ENCODE measurements at places on chromosomes 4 and X.

DNA sequence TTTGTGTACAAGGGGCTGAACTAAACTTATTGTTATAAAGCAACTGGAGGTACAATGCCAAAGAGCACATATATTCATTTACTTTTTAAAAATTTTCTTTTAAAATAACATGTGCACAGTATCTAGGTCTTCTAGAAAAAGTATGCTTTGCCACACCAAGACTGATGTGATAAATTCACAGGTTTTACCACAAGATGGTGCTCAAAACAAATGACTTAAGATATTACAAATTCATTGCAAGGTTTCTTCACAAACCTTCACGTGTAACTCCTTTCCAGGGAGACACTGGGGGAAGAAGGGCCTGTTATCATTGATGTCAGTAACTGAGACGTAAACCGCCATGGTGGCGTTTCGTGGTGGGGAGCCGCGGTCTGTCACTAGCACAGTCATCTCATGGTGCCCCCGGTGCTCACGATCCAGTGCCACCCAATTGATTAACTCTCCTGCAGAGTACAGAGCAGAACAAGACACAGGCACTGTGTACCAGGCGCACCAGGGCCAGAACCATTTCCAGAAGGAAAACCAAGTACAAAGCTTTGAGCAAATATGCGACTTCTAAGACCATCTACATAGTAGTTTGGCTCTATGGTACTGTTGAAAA is 162.2 kb downstream of the DCHS2 start:
- DNase-seq, result no peak

DNA sequence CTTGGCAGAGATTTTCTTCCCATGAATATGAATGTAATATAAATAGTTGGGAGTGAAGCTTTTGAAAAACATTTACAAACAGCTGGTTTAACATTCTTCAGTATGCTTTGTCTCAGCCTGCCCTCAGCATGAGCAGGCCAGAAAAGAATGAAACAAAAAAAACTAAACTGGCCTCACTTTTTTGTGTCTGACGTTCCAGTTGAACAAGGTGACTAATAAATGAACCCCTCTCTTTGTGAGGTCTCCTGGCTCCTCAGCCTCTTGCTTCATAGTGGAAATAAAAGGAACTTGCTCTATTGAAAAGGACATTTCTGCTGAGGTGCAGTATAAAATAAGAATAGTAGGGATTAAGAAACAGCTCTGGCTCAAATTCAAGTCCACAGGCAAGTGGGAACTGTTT is 9.4 kb downstream of the CHST7 start:
- DNase-seq, result no peak

DNA sequence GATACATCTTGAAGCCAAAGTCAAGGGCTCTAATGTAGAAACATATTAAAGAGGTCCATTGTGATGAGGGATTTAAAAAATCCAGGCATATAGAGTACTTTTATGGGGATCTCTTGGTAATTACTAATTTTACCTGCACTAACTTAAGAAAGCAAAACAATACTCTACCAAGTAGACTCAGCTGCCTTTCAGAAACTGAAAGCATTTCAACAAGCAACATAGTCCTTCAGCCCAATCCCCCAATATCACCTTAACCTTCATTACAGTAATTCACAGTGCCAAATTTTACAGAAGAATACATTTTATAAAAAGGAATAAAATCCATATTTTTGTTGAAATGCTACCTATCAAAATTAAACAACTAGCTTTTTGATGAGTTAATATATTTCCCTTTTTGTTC is 422.9 kb downstream of the DTHD1 start:
- DNase-seq, result no peak

GRCh38 chrX:135347381-135348016 is 38.2 kb downstream of the ETDC start:
- DNase-seq, result no peak

DNA sequence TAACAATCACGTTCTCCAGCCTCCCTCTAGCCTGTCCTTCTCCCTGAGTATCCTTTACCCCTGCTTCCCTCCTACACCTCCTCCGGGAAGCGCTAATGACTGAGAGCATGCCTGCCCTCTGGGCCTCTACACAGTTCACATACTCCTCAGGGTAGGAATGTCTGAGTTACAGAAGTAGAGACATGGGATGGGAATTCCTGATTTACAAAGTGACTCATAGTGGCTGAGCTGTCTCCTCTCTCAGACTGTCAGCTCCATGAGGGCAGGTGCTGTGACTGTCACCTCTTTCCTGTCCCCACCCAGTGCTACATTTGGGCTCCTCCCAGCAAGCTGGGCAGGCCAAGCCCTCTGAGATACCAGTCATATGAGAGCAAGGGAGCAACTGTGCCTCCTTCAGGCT is 2.6 kb downstream of the LAS1L start:
- no peak for DNase-seq

DNA sequence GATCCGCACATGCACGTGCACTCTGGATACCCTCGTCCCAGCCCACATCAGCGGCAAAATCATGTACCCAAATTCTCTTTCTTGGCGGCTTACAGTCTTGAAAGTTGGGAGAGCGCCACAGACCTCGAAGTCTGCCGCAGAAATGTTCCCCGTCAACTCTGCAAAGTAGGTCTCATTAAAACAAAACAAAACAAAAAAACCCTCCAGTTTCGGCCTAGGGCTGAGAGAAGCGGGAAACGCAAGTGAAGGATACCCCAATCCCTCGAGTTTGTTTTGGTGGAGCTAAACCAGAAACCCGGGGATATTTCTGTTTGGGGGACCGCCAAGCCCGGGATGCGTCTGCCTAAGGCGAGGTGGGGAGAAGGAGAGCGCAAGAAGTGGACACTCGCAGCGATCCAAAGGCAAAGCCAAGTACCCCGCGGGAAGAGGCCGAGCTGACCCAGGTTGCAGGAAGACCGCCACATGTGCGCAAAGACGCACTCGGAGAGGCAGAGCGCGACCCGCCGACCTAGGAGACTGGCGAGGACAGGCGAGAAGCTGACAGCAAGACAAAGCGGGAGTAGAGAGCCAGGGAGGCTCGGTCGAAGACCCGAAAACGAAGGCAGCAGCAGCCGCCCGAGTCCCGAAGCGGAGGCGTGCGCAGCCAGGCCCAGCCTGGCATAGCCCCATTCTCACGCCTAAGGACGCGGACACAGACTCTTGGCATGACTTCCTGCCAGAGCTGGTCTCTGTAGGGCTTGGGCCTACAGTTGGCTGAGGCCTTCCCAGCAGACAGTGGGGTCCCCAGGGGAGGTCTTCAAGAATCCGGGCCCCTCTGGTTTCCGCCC is 49.6 kb upstream of the BCOR start:
- no peak for DNase-seq

DNA sequence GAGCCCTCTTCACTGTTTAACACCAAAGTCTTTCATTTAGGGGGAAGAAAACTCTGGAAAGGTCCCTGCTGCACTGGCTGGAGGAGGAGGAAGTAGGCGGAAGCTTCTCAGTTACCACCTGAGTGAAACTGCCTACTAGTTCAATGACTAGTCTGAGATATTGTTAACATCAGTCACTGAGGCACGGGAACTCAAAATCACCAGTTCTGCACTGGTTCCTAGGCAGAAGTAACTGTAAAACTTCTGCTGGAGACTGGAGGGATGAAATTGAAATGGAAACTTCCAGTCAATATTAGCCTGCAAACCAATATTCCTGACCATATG is 178.3 kb downstream of the SNCA start:
- DNase-seq, result no peak

GRCh38 chr4:26823583-26823982 is 37.1 kb upstream of the STIM2 start:
- DNase-seq, result no peak

GRCh38 chr4:128068918-128069317 is 7.8 kb downstream of the LARP1B start:
- DNase-seq, result no peak

- DNase-seq, result no peak
Observed at GRCh38 chrX:77493677-77494553, 46.7 kb downstream of the FGF16 start.

DNA sequence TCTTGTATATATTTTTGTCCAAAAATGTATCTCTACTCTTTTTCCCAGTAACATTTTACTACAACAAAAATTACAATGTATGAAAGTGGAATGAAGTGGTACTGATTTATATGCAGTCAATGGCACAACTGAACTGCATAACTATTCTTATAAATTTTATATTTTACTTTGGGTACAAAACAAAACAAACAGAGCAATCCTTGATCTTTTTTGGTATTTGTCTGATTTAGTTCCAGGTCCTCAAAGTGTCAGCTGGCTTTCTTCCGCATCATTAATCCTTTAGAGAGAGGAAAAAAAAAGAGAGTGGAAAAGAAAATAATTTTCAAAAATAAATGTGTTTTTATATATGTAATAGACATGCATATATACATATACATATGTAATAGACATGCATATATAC is 252.4 kb upstream of the SLIT2 start:
- DNase-seq, result no peak

DNA sequence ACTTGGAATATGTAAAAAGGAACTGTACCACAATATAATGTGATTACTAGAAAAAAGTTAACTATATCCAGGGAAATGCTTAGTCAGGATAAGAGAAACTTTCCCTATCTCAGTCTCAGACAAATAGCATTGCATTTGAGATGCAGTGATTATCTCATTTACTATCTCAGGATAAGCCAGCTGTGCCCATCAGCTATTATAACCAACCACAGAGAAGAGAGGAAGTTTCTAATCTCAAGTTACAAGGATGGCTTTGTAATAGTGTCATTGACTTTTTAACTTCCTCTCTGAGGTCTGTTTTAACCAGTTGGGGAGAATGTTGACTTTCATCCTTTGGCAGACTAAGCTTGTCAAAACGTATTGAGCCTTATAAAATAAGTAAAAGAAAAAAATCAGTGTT is 56.5 kb downstream of the SNX25 start:
- no peak for DNase-seq

- DNase-seq, result no peak
Observed at GRCh38 chr4:38084877-38085711, 124.9 kb downstream of the PTTG2 start.

DNA sequence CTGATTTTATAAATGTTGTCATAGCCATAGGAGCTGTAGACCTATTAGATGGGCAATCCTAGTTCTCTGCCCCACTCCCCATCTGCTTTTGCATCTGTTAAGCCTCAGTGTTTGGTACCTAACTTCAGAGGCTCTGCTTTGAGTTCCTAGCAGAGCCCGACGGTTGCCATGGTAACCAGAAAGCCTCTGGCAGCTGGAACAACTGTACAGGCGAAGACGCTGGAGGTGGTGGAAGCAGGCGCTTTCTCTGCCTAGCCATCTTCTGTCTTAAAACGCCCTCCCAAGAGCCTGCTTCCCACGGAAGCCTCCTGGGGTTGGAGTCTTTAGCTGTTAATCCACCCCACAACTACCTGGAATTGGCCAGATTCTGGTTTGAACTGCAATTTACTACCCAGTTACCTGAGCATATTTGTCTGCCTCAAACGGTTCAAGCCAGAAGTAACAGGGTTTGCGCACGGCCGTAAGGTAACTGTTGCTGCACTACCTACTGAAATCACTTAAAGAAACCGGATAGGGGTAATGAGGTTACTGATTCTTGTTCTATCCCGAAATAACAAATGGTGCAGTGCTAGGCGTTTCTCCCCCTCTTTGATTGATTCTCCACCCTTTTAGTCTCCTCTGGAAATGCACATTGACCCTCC is 1.0 kb upstream of the GABRG1 start:
- DNase-seq, result no peak

- no peak for DNase-seq
Observed at GRCh38 chr4:2402941-2403340, 15.5 kb downstream of the ZFYVE28 start.

- DNase-seq, result no peak
Observed at GRCh38 chrX:47200385-47201150, 6.9 kb downstream of the UBA1 start.

GRCh38 chr4:140255927-140256326 is 101.9 kb upstream of the MAML3 start:
- DNase-seq, result no peak

GRCh38 chr4:91751961-91752360 is 551.8 kb upstream of the GRID2 start:
- no peak for DNase-seq

DNA sequence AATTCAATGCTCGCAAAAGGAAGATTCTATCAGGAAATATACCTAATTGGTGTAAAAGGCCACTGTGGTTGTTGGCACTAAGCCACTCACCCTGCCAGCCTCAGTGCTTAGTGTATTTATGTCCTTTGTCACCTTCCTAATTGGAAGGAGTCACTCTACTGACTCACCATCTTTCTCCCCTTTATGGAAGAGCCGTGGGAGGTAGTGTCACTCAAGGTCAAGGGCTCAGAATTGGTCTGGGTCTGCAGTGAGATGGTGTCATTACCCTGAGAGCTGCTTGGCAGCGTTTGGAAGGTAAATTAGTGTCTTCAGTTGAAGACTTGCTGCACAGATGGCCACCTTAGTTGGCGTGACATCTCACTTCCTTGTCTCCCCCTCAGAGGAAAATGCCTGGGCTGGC is 41.7 kb upstream of the CDKN2AIP start:
- no peak for DNase-seq

DNA sequence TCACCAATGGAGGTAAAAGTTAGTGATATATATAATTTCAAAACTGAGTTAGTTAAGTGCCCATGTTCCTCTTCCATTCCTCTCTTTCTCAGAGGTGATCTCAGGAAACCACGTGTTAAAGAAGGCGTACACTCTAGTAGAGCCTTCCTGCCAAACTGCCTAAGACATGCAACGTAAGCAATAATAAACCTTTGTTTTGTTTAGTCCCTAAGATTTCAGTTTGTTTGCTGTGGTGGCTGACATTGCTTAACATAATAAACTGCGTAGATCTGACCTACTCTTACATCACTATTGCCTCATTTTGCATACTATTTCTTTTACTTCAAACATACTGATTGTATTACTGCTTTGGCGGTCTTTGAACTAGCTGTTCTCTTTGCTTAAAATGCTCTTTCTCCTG is 99.2 kb downstream of the JADE1 start:
- DNase-seq, result no peak

DNA sequence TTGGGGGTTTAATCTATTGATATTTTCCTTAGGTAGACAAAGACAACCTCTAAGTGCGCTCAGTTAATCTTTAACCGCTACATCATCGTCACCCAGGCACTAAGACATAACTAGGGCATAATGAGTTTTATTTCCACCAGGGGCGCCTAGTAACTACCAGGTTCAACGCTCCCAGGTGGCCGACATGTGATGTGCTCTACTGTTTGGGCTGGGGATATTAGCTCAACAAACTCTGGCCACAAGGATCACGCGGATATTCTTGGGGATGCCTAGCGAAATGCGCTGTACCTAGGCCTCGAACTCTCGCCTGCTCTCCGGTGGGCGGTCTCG is 915 bp upstream of the RAB33B start:
- no peak for DNase-seq

GRCh38 chr4:15234116-15234855 is 193.5 kb upstream of the C1QTNF7 start:
- DNase-seq, result no peak

DNA sequence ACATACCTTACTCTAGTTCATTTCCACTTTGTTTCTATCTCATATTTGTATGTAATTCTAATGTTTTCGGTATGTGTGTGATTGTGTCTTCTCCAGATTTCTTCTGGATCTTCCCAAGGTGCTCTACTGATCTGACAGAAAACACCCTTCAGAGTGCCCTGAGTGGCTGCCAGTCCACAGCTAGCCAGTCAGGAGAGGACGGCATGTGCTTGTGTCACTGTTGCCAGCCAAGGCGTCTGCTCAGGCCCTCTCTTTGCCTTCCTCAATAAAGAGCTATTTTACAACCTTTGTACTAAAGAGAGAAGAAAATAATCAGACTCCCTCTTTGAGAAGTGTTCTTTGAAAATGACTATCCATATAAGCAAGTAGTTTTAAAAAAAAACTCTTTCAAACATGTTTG is 29.0 kb downstream of the CD99L2 start:
- no peak for DNase-seq

- DNase-seq, result no peak
Observed at GRCh38 chr4:184408021-184408683, 66.2 kb downstream of the IRF2 start.

All from stimulated activated CD8-positive, alpha-beta memory T cell treated with anti-CD3 and anti-CD28 coated beads, Interleukin-15, amount 100 ng/mL, for 4 hours (primary cell).